ENCODE measurements at places on chromosomes 4 and X.

DNA sequence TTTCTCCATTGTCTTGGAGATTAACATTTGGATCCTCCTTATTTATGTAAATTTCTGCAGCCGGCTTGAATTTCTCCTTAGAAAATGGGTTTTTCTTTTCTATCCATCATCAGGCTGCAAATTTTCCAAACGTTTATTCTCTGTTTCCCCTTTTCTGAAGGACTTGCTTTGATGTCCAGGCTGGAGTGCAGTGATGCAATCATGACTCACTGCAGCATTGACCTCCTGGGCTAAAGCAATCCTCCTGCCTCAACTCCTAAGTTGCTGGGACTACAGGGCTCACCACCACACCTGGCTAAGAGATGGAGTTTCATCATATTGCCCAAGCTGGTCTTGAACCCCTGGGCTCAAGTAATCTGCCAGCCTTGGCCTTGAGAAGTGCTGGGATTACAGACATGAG is 144.0 kb upstream of the ZXDB start:
- no peak for DNase-seq

- no peak for DNase-seq
Measured at GRCh38 chr4:156158747-156159146, 205.1 kb upstream of the CTSO start.

- DNase-seq, result no peak
Measured at GRCh38 chrX:109360301-109360700, 121.6 kb downstream of the GUCY2F start.

GRCh38 chr4:3241898-3242524 is 6.9 kb upstream of the MSANTD1 start:
- no peak for DNase-seq

DNA sequence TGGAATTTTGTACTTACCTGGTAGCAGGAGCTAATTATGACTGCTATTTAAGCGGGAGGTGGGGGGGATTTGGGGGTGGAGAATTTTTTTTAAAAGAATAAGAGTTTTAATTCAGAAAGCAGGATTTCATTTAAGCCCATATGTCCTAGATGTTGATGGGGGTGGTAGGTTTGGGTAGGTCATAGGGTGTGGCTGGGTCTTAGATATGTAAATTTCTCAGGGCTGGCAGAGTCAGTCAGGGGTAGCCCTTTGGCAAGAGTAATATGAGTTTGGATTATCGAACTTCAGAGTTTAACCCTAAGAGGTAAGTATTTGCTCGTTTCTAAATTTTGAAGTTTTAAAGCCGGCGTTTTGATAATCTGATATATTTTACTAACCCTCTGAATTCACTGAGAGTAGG is 35.2 kb upstream of the COX18 start:
- no peak for DNase-seq

- DNase-seq, result no peak
Measured at GRCh38 chr4:121472937-121473721, 92.3 kb upstream of the QRFPR start.

DNA sequence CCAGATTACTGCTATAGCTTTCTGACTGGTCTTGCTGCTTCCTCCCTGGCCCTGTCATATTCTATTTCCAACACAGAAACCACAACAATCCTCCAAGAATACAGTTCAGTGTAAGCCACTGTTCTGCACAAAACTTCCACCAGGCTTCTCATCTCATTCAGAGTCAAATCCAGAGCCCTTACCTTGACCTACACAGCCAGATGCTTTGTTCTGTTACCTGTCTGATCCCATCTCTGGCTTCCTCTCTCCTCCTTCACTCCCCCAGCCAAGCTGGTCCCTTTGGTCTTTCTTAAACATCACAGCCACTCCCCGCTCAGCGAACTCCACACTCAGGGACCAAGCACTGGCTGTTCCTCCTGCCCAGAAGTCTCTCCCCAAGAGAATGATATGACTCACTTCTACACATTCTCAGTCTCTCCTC is 84.8 kb upstream of the BMP2K start:
- peak; percentile 65 for DNase-seq

GRCh38 chr4:150906987-150907633 is 108.0 kb downstream of the LRBA start:
- no peak for DNase-seq

- no peak for DNase-seq
Measured at GRCh38 chrX:50671661-50672060, 142.3 kb downstream of the SHROOM4 start.

GRCh38 chr4:31692399-31692940 is 972.3 kb downstream of the PCDH7 start:
- DNase-seq, result no peak

DNA sequence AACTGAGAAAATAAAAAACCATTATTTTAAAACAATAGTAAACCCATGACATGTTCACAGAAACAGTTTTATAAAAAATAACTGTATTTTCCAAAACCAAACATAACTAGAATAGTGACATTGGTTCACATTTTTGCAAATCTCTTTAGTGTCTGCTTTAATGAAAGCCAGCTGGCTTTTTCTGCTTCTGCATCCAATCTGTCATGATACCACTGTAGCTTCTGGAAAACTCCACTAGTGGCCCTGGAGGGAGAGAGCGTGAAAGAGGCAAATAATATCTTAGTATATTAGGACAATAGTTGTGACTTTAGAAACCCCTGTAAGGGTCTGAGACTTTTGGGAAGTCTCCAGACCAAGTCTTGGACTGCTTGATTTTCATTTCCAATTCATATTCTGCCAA is 31.1 kb downstream of the FGFBP1 start:
- DNase-seq, result no peak

- DNase-seq, result no peak
Measured at GRCh38 chr4:13523105-13523477, 21.2 kb downstream of the NKX3-2 start.
